Brain (organoid and tissue), 16 donors: ENCODE measurements at places on chromosomes 6 and 20.

DNA sequence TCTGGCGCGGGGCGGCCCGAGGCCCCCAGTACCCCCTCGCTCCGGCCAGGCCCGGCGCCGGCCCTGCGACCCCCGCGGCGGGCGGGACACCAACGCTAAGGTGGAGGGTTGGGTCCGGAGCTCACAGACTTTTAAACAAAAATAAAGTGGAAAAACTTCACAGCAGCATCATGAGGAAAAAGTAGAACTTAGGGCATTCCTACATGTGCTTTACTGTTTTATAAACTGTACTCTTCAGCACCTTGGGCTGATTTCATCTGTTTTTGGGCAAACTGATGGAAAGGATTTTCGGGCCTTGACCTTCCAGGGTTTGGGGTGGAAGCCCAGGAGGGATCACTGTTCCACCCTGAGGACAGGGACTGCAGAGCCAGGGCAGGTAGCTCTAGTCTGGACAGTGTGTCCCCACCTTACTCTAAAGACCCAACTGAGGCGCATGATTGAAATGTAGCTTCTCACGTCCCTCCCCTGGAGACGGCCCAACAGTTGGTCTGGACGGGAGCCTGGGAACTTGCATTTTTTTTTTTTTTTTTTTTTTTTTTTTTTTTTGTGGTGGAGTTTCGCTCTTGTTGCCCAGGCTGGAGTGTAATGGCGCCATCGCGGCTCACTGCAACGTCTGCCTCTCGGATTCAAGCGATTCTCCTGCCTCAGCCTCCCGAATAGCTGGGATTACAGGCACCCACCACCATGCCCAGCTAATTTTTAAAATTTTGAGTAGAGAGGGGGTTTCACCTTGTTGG lies 740 bp downstream of the NELFCD start:
- DNase-seq: peak; percentile 49

- no peak for DNase-seq
These were observed 353.0 kb downstream of the TAF4 start for GRCh38 chr20:61712688-61713087.

- DNase-seq: no peak
These were observed 112.2 kb downstream of the SESN1 start for GRCh38 chr6:108982154-108983113.

DNA sequence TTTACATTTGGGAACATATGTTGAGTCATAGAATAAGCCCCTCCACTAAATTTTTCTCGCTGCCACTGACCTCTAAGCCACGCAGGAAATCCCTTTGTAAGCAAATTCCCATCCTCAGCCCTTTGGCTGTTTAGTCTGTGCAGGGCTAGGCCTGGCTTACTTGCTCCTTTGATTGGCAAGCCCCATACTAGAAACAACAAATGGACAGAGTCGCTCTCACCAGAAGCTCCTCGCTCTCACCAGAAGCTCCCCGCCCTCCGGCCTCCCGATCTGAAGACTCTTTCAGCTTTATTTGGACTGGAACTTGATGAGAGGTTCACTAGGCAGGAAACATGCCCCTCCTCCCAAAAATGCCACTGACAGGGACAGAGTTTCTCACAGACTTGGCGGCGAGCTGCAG lies 149.2 kb upstream of the EXOC2 start:
- DNase-seq: no peak

DNA sequence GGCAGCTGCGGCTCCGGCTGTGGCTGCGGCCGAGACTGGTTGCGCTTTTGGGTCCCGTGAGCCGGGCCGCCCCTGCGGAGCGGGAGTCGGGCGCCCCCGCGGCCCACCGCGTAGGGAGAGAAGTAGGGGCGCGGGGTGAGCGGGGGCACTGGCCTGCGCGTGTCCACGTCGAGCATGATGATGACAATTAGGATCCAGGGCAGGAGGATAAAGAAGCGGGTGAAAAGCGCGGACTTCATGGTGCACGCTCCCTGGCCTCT lies 739 bp downstream of the B3GAT2 start:
- DNase-seq: no peak

DNA sequence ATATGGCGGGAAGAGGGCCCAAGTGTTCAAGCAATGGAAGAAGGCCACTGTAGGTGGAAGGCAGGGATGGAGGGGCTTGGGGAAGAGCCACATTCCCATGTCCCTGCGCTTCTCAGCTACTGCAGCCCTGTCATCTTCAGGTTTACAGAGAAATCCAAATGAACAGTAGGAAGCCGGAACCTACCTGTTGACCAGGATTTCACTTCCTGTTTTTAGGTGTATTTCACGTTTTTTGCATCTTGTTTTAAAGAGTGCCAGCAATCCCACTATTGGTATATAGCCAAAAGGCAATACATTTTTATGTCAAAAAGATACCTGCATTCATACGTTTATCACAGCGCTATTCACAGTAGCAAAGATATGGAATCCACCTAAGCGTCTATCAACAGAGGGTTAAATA lies 159.2 kb downstream of the SLC35B3 start:
- no peak for DNase-seq

DNA sequence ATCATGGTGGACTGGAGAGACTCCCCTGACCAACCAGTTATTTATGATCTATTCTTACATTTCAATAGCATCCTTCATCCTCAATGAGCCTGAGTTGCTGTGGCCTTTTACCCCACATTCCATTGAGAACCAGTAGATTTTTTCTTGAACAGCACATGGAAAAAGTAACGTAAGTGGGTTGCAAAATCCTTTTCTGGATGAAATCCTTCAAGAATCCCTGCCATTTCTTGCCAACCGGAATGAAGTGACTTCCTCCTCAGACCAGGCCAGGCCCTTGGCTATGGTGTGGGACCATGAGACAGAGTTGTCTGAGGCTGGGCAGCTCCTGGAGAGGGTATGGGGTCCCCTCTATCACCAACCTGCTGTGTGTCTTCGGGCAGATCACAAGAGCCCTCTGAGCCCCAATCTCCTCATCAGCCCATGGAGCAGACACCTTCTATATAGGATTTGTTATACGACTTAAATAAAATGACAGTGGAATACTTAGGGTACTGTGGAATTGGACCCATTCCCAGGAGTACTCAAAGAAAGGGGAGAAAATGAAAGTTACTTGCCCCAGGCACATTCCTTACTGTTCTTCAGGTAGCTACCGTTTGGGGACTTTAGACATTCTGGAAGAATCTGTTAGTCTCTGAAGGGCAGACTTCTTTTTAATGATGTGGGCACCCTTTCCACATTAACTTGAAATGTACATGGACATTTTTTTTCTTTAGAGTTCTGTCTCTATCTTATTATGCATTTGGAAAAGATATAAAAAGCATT lies 10.9 kb downstream of the EYA2 start:
- DNase-seq: no peak

- no peak for DNase-seq
These were observed 49.4 kb upstream of the FYN start for GRCh38 chr6:111922454-111923297.

GRCh38 chr6:1624058-1624850 lies 14.5 kb downstream of the FOXC1 start:
- no peak for DNase-seq

- no peak for DNase-seq
These were observed 48.8 kb upstream of the EPB41L1 start for GRCh38 chr20:36105711-36106226.

- DNase-seq: no peak
These were observed 58.9 kb upstream of the SCP2D1 start for GRCh38 chr20:18754653-18755045.

GRCh38 chr6:10586302-10586701 lies 65.2 kb downstream of the GCNT2 start:
- DNase-seq: no peak

- peak; percentile 92 for DNase-seq
These were observed 52.2 kb downstream of the MARCKS start for GRCh38 chr6:113909224-113909856.

DNA sequence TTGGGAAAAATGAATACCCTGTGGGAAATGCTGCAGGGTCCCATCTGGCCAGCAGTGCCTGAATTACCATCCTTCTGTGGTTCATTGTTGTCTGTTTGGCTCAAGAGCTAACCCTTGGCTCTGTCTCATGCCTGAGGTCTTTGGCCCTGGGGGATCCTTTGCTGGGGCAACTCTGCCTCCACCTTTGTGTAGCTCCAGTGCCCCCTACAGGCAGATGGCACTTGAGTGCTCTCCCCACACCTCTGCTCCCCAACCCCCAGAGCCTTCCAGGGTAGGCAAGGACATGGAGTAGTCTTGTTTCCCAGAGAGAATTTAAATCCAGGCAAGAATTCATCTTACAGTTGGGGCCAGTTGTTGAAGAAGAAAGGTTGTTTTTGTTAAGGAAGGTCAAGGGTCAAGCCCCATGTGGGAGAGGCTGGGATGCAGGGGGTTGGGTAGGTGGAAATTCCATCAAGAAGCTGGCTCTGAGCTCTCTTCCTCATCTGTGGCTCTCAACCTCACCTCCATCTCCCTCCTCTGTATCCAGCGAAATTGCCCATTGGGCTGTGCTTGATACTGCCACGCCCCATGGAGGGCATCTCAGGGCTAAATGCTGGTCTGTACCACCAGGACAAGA lies 44.2 kb downstream of the ZNF831 start:
- no peak for DNase-seq

DNA sequence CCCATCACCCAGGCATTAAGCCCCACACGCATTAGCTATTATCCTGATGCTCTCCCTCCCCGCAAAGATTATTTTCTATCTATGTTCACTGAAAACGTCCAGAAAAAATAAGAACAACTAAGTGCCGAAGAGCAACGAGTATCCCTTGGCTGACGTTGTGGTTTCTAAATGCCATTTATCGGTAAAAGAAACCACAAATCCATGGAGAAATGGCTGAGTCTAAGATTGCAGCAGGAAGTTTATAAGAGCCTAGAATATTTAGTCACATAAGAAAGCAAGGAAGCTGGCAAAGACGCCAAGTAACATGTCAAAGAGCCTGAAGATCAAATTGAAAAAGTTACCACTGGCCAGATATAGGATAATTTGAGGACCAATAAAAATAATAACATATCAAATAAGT lies 18.1 kb upstream of the NOX3 start:
- no peak for DNase-seq

- DNase-seq: peak; percentile 63
These were observed 31.0 kb upstream of the EZR start for GRCh38 chr6:158849899-158850806.

DNA sequence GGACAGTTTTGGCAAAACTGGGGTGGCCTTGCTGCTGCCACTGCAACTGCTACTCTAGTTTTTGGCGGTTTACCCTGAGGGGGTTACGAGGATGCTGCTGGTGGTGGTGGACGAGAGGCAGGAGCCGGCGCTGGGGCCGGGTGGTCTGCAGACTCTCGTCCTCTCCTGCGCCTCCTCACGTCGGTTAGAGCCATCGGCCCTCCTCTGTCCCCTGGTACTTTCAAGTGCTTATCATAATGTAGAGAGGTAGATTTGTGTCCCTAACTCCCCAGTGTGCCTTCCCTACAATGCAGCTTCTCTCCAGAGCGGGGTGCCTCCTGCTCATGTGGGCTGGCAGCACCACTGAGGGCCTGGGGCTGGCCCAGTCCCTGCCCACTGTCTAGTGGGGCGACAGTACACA lies 25.9 kb downstream of the PNLDC1 start:
- no peak for DNase-seq

DNA sequence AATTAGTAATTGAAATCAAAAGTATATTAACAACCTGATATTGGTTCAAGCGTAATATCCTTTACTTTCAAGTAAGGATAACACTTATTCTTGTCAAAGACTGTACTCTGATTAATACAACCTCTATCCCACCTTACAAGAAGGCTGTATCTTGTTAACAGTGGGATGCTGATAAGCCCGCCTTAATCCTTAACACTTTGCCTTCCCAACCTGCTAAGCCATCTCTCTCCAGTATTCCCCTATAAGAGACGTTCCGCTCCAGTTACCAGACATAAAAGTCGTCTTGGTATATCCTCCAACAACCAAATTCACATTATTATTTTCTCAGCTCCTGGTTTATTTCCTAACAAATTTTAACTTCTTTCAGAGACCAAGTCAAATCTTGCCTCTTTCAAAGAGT lies 2.0 kb downstream of the BTBD9 start:
- DNase-seq: no peak

DNA sequence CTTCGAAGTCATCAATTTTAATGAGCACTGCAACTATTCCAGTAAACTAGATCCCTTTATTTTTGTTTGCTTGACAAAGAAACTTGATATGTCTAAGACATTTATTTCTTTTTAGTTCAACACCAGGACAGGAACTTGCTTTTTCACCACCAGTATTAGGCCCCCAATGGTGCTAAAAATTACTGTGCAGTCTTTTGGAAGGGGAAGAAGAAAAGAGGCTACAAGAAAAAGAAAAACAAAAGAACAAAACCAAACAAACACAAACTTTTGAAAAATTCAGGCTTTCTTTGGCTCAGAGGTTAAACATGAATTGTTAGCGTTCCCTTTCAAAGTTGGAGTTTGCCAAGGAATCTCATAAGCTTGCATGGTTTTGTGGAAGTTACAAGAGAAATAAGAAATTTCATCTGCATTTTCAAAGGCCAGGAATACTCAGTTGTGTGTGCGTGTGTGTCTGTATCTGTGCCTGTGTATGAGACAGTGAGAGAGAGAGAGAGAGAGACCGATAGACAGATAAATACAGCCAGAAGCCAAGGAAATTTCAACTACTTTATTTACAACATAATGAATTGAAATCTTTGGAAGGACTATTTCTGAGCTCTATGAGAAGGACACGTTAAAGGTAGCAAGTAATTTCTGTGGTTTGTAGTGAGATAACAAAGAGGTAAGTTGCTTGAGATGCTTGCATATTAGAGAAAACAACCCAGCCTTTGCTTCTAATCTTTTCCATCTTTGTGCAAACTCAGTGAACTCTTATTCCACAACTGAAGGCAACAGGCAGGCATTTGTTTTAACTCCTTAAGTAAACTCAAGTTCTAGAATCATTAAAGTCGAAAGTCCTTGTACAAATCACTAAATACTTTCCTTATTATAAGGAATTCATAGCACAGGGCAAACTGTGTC lies 171.0 kb upstream of the CITED2 start:
- DNase-seq: no peak

DNA sequence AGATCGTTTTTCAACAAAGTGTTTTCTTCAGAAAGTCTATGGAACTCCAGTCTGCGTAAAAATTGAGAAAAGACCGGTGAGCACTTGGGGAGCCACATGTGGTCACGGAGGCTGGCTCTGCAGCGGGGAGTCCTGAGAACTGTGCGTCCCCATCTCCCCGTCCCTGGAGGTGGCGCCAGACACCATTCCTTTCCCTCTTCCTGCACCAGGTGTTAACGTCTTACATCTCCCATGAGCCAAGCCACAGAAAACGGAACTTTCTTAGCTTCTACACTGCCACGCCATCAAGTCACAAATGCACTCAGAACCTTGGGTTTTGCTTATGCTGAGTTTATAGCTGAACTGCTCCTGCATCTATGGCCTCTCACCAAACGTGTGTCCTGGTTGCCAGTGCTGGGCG lies 62.6 kb downstream of the GINS1 start:
- DNase-seq: peak; percentile 42

DNA sequence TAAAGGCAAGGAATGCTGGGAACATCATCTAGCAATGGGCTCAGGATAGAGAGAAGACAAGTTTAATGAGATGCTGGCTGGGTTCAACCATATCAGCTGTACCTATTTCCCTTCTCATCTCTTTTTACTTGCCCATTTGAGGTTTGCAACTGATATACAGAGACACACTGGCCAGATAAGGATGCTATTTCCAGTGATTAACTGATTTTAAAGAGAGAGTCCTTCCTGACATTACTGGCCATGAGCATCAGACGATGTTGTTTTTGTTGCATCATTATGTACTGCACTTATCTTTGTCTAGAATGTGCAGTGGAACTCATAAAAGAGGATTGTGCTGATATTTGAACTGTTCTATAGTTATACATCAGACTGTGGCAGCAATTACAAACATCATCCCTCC lies 252.7 kb downstream of the BTBD3 start:
- DNase-seq: no peak

GRCh38 chr6:37011656-37012378 lies 6.4 kb downstream of the FGD2 start:
- no peak for DNase-seq
